Cerebellar nuclear complex (tissue), 1 donor: ENCODE measurements at places on chromosomes 4 and X.

DNA sequence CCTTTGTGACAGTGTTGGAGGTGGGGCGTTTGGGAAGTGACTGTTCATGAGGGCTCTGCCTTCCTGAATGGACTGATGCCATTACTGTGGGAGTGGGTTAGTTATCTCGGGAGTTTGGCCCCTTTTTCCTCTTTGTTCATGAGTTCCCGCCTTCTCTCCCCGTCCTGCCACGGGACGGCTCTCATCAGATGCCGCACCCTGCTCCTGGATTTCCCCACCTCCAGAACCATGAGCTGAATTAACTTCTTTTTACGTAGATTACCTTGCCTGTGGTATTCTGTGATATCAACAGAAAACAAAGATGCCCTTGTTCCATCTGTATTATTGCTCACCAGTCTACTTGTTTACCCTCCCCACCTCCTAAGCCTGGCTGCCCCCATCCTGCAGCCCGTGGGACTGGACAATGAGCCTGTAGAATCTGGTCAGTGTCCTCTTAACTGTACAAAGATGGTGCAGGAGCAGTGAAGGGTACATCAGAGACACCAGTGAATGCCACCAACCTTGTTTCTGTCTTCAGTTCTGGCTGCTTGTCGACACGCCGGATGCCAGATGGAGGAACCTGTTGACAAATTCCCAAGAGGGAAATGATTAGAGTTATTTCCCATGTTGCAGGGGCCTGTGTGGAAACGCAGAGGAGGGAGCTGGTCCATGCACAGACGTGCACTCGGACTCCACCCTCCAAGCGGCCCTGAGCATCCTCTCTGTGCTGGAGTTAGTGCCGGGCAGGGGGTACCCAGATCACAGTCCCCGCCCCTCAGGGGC, 104.7 kb downstream of the ABLIM2 start:
- no peak for DNase-seq

DNA sequence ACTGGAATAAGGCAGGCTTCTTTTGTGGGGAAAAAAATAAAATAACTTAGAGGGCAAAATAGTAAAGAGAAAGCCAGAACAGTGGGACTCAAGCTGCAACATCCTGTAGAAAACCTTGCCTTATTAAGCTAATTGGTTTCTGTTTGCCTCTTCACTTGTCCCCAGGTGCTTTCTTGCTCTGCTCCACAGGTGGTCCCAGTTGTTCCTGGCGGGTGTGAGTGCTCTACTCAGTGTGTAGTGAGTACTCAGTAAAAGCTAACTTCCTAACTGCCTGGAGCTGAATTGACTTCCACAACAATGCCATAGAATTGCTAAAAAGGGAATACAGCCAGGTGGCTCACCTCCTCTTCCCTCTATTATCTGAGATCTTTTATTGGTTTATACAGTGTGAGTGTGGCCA, 930.2 kb downstream of the C4orf33 start:
- no peak for DNase-seq

DNA sequence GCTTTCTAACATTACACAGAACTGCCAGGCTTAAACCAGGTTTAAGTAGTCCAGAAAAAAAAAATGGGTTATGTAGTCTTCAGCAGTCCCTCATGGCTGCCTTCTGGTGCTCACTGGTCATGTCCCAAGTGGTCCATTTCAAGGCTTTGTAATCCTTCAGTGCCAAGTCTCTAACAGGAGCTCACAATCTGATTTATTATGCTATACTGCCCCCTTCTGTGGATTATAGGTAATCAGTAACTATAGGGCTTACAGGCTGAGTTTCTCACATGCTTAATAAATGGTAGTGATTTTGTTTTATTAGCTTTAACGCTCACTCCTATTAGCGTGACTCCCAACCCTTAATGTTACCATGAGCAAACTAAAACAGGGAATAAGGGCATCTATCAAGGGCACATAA, 92.5 kb upstream of the EDA2R start:
- DNase-seq = no peak

- no peak for DNase-seq
These were observed 19.1 kb downstream of the MTNR1A start for GRCh38 chr4:186536285-186536684.

DNA sequence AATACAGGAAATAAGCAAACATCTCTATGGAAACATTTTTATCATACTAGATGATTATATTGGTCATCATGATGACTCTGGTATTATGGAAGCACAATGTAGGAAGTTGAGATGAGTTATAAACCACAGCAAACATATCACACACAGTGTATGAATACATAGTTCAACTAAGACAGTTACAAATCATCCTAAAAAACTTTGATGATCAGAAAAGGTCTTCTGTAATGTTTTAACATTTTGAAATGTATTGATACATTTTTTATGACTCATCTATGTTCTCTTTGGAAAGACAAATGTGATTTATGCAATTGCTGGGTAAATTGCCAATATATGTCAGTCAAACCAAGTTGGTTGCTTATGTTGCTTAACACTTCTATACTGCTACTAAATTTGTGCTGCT, 4.8 kb downstream of the CXCL3 start:
- DNase-seq = no peak

DNA sequence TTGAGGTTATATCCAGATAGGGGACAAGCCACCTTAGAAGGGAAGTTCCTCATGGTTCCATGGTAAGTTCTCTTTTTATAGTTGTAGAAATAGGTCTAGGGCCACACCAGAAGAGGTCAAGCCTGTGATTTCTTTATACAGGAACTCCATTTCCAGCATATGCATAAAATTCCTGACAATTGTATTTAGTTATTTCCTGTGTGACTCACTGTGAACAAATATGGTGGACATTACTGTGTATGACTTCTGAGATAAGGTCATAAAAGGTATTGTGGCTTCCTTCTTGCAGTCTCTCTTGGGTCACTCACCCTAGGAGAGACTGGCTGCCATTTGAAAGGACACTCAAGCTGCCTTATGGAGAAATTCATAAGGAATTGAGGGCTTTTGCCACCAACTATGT, 2.2 kb upstream of the C4orf36 start:
- DNase-seq = no peak

DNA sequence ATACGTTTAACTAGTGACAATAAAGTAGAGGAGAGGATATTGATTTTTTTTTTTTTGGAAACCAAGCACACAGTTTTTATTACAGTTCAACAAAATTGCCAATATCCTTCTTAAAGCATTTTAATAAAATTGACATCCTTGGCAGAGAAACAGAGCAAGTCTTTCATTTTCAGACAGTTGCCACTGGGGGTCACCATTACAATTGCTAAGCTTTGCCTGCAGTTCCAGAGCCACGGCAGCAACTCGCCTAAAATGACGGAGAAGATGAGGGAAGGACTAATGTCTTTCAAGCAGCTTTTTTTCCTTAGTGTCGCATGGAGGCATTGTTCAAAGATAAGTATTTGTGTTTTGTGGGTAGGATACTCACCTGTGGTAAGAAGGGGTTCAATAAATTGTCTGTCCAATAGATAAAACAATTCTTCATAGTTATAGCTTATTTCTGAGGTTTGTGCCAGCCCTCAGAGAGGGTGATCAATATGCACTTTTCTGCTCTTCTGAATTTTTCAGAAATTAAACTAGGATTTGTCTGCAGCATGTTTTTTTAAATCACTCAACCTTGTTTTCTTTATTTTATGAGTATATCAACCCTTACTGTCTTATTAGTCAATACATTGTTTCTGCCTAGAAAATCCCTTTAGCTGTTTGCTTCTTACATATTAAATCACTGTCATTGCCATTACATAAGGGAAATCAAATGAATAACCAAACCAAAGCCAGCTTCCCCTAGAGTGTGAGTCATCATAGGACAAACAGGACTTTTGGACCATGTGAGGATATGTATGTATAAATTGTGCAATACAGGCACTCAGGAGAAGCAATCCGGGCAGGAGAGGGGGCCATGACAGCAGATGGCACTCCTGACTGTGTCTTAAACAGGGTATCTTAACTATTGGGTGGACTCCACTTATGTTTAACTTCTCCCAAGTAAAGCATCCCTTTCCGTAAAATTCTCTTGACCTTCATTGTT, 508.1 kb upstream of the ARX start:
- DNase-seq = no peak

DNA sequence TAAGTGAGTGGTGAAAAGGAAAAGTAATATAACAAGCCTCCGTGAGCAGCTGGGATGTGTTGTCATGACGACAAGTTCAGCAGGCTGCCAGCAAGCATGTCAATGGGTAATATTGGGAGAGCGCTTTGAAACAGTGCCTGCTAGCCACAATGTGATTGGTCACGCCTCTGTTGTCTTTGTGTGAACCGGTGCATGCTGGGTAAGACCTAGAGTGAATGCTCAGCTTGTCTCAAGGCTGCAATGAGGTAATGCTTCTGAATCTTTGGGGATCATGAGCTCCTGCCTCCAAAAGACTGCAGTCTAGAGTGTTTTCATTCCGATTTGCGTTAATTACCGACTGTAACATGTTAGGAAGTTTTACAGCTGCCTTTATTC, 54.9 kb downstream of the STOX2 start:
- peak; percentile 91 for DNase-seq

- no peak for DNase-seq
These were observed 40.4 kb upstream of the MAPK10 start for GRCh38 chr4:86400216-86400615.

DNA sequence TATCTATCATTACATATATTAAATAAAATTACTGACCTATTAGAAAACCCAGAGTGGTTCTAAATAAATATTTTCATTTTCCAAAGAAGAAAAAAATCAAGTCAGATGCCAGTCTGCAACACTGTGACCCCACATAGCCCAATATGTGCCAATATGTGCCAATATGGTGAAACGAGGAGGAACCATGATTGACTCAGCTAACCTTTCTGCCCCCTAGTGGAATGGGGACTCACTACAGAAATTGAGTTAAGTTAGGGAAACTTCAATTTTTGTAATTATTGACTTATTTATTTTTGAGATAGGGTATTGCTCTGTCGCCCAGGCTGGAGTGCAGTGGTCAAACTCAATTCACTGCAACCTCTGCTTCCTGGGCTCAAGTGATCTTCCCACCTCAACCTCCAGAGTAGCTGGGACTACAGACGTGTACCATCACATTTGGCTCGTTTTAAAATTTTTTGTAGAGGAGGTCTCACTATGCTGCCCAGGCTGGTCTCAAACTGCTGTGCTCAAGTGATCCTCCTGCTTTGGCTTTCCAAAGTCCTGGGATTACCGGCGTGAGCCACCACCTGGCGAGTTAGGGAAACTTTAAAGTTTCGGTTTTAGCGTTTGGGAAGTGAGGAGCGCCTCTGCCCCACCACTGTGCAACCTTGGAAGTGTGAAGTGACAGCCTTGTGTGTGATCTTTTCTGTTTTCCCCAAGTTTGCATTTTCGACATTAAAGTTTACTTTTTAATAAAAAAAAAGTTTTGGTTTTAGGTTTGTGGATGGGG, 116.8 kb upstream of the SHISA3 start:
- DNase-seq = no peak

- DNase-seq = no peak
These were observed 235.2 kb downstream of the EVC2 start for GRCh38 chr4:5473125-5473524.

DNA sequence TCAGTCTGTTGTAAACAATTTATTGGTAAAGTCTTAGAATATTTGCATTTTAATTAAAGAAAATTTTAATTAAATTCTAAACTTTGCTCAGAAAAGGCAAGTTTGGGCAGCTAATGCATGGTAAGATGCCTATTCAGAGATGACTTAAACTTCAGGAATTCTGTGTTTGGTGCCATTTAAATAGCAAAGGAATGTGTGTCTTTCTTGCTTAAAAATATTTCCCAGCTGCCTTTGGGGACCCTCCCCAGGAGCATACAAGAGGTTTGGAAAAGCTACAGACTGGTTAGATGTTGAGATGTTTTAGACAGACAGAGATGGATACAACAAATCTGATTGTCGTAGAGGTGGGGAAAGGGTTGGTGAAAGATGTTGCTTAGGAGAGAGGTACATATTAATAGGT, 36.5 kb downstream of the AFF2 start:
- DNase-seq = no peak

DNA sequence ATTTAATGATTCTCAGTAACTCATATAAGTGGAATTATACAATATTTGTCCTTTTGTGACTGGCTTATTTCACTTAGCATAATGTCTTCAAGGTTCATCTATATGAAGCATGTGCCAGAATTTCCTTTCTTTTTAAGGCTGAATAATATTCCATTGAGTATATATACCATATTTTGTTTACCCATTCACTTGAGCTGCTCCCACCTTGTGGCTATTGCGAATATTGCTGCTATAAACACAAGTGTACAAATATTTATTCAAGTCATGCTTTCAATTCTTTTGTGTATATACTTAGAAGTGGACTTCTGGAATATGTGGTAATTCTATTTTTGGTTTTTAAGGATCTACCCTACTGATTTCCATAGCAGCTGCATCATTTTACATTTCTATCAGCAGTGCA, 219.1 kb downstream of the MID1 start:
- DNase-seq = no peak

DNA sequence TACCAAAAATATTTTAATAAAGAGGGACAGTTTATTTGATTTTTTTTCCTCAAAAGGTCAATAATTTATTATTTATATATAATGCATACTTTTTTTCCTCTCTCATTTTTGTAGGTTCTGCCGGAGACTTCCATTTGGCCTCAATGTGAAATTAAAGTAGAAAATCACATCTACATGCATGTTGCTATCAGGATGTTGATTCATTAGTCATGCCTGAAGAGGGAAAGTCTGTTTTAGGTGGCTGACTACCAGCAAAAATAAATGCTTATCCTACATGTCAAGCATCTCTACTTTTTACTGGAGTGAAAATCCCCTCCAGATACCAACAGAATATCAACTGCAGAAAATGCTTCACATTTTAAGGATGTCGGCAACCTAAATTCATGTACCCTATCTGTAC, 41.5 kb downstream of the KIAA0232 start:
- DNase-seq = no peak

DNA sequence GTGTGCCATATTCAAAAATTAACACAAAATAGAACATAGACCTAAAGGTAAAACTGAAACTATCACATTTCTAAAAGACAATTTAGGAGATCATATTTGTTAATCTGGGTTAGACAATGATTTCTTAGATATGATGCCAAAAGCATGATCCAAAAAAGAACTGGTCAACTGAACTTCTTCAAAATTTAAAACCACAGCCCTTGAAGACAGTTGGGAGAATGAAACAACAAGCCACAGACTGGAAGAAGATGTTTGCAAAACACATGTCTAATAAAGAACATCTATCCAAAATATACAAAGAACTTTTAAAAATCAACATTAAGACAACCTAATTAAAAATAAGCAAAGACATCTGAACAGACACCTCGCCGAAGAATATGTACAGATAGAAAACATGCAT, 19.5 kb downstream of the COMMD8 start:
- no peak for DNase-seq

- DNase-seq = no peak
These were observed 58.4 kb downstream of the CFAP299 start for GRCh38 chr4:80393970-80394250.

GRCh38 chrX:22399437-22400192, 126.9 kb downstream of the CBLL2 start:
- no peak for DNase-seq

- DNase-seq = no peak
These were observed 23.3 kb downstream of the BRCC3 start for GRCh38 chrX:155094468-155095061.
